Cortex of kidney (tissue), 1 donor: ENCODE measurements at places on chromosomes 2 and 18.

DNA sequence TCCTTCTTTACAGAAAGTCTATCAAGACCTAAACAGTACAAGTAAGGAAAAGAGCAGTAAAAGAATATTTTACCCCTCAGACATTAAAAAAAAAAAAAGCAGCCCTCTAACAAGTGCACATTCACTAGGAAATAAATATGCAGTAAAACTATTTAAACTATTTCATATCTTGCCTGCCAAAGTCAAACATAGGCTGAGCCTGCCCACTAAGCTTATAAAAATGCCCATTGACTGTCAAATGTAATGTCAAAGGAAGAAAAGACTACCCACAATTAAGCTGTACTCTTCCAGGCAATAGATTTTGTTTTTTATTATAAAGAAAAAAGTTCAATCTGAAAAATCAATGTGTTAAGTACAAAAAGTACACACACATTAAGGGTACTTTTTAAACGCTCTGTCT, 11.8 kb downstream of the ALS2 start:
- no peak for DNase-seq

DNA sequence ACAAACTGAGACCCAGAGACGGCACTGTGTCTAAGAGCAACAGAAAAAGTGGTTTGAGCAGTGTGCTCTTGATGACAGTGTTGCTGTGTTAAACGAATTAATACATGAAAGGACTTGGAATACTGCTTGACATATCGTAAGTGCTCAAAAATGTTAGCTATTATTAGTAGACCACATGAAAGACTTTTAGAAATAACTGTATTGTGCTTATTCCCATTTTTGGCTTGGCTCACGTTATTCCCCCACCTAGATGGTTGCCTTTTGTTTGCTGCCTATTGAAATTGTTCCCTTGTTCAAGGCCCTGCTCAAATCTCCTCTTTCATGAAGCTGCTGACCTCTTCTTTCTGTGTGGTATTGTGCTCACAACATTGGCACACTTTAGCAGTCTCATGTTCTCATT, 27.8 kb upstream of the C2orf74 start:
- no peak for DNase-seq

GRCh38 chr2:178075006-178075326, 2.4 kb upstream of the PDE11A start:
- DNase-seq, result no peak

DNA sequence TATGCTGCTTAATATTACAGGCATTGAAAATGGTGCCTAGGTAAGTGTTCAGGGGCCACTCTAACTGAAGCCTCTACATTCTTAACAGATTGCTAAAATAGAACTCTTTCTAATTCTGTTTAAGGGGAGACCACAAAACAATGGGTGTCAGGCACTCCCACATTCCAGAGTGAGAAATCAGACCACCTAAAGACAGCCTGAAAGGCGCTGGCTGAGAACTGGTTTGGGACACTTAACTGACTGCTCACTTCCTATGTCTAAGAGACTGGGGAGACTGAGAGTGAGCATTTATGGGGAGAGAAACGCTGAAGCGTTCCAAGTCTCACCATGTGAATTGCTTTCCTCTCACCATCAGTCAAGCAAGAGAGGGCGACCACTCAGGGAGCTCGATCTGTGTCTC, 108.8 kb upstream of the ITGB6 start:
- no peak for DNase-seq

DNA sequence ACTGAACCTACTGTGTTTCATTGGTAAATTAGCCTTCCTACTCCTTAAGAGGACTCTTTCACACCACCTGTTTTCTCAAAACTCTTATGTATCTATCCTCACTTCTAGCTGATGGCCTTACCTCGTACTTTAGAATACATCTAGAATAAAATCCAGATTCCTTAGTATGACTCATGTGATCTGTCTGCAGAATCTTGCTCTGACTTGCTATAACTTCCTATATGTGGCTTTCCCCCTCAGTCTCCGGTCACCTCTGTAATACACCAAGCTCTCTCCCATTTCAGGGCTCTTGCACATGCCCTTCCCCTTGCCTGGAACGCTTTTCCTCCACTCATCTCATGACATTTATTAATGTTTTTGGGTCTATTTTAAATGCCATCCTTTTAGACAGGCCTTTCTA, 95.6 kb upstream of the LHCGR start:
- DNase-seq, result no peak

DNA sequence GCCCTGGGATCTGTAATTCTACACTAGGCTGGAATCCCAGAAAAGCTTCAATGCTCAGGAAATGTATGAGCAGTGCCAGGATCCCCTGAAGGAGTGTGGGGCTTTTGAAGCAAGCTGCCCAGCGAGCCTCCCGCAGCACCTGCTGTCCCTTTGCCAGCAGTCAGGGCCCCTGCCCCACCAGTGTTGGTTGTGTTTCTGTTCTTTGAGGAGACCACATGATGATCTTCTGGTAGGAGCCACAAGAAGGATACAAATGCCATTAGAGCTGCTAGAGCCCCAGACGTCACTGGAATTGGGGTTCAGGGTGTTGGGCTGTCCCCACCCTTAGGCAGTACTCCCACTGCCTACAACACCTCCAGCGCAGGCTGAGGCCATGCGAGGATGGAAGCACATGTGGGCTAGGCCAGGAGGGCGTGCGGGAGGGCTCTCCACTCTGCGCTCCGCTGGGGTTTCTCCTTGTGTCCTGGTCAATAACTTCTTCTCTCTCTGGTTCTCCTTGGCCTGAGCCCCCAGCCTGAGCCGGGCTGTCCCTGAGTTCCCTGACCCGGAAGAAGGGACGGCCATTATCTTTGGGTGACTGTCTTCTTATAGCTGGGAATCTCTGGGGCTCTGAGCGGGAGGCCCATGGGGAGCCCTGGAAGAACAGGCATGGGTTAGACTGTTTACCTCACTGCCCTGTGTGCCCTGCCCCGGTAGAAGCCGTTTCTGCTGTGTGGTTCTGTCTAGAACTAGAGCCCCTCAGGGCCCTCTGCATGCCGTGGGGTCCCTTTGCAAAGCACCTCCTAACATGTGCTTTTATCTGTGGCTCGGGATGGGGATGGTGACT, 73.9 kb downstream of the LRRFIP1 start:
- DNase-seq, result no peak

DNA sequence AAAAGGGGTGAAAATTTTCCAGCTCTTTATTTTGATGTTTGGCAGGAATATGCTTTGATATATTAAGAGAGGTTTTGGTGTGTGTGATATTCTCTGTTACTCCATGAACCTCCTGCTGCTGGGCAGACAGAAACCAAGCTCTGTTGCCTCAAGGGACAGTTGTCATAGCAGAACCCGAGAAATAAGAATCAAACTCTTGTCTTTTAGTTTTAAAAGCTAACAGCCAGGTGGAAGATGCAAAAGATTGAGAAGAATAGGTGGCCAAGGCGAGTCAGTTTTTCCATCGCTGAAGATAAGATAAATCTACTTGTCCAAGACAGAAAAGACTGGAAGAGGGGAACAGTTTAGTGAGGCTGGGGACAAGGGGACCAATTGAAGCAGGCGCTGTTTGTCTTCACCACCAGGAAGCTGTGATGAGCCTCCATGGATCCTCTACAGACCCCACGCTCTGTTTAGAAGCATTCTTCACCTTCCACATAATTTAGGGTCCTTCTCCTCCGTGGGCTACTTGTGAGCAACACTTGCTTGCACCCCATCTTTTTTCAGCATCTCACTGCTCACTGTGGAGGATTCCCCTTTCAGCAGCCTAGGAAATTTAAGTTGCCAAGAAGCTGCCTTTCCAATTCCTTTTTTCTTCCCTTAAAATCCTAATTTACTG, 23.9 kb downstream of the PMAIP1 start:
- no peak for DNase-seq

- DNase-seq, result no peak
Measured at GRCh38 chr18:73594749-73595148, 552.9 kb downstream of the FBXO15 start.

- DNase-seq, result no peak
Measured at GRCh38 chr18:54210463-54210862, 14.0 kb downstream of the MBD2 start.

DNA sequence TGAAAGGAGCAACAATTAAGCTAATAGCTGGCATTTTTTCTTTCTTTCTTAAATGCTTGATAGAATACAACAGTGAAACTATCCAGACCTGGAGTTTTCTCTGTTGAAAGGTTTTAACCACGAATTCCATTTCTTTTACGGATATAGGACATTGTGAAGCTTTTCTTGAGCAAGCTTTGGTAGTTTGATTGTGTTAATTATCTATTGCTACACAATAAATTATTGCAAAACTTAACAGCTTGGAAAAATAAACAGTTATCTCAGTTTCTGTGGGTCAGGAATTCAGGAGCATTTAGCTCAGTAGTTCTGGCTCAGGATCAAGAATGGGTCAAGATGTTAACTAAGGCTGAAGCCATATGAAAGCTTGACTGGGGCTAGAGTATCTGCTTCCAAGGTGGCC, 11.7 kb downstream of the PHOSPHO2 start:
- no peak for DNase-seq

- no peak for DNase-seq
Measured at GRCh38 chr2:30382995-30383394, 64.1 kb upstream of the LCLAT1 start.

DNA sequence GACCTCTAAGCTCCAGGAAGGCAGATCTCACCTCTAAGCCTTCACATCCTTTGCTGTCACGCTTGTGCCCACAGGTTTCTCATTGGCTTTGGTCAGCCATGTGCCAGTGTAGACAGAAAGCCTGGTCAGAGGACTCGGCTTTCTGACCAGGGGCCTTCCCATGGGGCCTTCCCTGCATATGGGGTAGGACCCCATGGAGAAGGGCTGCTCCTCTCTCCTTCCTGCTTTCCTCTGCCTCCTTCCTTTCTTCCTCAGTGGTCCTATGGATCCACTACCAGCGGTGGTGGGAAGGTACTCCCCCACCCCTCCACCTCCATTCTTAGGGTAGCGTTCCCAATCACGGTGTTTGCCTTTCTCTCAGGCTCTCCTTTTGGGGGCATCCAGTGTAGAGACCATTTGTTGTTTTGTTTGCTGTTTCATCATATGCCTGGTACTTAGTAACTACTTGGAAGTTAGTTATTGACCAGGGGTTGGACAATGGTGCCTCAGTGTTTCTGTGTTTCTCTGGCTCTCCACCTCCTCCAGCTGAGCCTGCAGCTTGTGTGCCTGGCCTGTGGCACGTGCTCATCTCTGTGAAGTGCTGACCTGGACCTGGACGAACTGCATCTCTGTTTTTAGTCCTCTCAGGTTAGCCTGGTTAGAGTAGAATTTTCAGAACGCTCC, 71.6 kb downstream of the ZNF407 start:
- no peak for DNase-seq

DNA sequence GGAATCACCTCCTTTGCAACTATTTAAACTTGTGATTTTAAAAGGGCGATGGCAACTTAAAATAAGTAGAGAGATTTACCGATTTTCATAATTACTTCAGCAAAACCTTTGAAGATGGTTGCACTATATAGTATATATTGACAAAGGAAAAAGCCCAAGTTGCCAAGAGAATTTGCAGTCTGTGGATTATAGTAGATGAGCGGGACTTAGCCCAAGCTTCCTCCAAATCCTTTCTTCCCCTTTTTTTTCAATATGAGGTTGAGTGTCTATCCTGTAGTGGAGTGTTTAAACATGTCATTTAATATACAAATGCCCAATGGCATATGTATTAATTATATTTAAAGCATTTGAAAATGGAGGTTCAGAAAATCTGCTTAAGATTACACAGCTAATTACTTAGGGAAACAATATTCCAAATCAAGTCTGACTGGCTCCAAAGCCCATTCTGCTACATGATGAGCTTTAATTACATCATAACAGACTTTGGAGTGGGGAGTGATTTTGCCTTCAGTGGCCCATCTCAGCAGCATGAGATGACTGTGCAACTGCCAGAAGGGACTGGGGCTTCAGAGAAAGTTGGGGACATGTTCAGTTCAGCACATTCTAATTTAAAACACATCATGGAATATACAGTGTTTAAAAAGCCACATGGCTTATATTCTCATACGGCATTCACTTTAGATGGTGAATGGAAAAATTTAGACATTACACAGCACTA, 73.2 kb downstream of the COL3A1 start:
- DNase-seq, result no peak

- DNase-seq, result no peak
Measured at GRCh38 chr18:74512321-74513053, 16.3 kb downstream of the CNDP2 start.

DNA sequence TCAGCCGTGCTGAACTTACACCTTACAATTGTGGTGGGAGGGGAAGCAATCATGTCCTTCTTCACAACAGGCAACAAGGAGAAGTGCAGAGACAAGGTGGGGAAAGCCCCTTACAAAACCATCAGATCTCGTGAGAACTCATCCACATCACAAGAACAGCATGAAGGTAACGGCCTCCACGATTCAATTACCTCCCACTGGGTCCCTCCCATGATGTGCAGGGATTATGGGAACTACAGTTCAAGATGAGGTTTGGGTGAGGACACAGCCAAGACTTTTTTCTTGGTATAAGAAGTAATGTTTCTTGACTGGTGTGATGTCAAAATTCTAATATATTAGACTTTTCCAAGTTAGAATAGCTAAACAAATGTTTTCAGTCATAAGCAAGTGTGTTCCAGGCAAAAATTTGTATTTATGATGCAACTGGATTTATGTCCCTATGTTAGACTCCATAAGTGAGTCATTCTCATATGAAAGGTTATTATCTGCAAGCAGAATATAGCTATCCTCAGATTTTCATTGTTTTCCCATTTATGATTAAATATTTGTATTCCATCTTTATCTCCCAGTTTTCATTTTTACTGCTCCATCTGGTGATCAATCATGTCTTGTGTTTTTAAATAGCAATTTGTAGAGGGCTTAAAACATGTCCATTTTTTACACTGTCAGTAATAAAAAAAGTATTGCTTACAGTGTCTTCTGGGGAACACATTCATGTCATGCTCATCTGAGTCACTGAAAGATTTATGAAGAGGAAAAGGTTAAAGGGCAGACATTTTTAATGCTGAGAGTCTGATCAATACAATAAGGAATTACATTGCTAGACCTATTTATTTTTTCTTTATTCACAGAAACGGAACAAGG, 995.2 kb upstream of the CDH2 start:
- no peak for DNase-seq

- no peak for DNase-seq
Measured at GRCh38 chr18:9189491-9189890, 52.9 kb downstream of the ANKRD12 start.

DNA sequence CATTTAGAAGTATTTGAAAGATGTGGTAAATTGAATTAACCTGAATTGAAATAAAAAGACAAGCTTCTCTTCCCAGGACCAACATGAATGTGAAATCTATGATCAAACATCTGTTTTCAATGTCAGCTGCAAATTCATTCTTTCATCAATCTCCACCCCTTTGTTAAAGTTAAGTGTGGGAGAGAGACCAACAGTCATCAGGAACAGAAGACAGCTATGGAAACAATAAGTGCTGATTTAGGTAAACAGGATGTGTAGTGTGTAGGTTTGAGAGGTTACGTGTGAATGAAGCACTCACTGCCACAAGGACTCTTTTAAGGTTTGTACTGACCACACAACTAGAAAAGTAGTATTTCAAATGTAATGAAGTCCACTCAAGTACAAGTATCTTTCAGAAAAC, 1659.8 kb upstream of the CELF4 start:
- DNase-seq, result no peak

DNA sequence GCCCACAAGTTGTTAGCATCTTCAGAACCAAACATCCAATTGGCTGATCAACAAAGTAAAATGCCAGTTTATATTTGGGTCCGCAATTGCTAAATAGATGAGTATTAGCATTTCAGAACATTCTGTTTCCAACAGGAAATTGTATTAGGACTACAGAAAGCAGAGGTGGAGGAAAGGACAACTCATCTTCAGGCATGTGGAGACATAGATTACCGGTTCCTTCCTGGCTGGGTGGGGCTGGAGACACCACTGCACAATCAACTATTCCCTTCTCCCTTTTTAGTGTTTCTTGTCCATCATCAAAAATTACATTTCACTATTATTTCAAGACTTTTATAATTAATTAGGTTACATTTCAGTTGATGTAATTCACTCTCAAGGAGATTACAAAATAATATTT, 83.8 kb downstream of the ADAM23 start:
- no peak for DNase-seq
